ENCODE measurements at places on chromosomes 6 and 20.

- no peak for DNase-seq
Measured at GRCh38 chr20:59835448-59836395, 97.7 kb downstream of the SYCP2 start.

GRCh38 chr6:131282365-131282764 is 147.1 kb downstream of the AKAP7 start:
- DNase-seq, result no peak

DNA sequence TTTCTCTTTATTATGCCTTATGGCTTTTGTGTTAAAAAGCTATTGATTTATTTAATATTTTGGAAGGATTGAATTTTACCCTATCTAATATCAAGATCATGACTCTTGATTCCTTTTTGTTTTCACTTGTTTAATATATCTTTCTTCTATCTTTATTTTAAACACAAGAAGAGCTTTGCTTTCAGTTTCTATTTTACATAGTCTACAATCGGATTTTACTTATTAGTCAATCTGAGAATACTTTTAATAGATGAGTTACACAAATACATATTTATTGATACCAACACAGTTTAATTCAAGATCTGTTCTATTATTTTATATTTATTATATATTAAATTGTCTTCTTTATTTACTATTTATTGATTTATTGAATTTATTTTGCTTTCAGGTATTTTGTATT is 218.8 kb downstream of the ESR1 start:
- DNase-seq, result no peak

DNA sequence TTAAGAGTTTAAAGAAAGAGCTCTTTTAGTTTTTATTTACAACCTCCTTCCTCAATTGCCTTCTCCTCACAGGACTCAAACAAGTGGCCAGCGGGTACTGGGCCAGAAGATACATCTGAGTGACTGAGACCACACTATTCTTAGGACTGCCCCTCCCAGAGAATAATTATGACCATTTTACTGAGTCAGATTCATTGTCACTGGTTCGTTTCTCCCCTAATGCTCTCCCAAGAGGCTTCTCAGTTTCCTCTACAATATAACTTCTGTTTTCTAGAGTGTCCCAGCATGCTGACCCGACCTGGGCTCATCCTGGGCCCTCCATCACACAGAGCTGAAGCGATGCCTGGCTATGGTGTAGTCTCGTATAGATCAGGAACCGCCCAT is 279.9 kb downstream of the CD83 start:
- DNase-seq, result no peak

DNA sequence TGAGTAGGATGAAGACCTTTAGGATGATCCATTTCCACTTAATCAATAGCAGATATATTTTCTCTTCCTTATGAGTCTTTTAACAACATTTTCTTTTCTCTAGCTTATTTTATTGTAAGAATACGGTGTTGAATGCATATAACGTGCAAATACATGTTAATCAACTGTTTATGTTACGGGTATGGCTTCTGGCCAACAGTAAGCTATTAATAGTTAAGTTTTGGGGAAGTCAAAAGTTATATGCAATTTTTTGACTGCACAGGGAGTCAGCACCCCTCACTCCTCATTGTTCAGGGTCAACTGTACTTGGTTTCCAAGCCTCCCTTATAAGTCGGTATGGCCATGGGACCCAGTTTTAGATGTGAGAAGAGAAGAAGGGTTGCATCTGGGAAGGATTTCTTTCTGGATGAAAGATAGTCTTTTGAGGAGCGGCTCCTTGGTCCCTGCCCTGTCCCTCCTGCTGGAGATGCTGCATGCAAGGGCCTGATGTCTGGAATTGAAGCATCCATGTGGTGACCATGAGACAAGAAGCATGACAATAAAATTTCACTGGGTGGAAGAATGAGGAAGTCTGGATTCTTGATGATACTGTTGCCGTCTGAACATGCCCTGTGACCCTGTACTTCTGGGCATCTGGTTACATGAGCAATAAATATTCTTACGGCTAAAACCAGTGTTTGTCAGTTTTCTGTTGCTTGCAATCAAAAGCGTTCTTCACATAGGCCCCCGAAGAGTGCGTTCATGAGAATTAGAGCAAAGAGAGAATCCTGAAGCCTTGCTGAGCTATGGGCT is 194.7 kb upstream of the PMEPA1 start:
- DNase-seq, result no peak

GRCh38 chr20:37669062-37669772 is 24.6 kb upstream of the CTNNBL1 start:
- DNase-seq, result peak; percentile 8

DNA sequence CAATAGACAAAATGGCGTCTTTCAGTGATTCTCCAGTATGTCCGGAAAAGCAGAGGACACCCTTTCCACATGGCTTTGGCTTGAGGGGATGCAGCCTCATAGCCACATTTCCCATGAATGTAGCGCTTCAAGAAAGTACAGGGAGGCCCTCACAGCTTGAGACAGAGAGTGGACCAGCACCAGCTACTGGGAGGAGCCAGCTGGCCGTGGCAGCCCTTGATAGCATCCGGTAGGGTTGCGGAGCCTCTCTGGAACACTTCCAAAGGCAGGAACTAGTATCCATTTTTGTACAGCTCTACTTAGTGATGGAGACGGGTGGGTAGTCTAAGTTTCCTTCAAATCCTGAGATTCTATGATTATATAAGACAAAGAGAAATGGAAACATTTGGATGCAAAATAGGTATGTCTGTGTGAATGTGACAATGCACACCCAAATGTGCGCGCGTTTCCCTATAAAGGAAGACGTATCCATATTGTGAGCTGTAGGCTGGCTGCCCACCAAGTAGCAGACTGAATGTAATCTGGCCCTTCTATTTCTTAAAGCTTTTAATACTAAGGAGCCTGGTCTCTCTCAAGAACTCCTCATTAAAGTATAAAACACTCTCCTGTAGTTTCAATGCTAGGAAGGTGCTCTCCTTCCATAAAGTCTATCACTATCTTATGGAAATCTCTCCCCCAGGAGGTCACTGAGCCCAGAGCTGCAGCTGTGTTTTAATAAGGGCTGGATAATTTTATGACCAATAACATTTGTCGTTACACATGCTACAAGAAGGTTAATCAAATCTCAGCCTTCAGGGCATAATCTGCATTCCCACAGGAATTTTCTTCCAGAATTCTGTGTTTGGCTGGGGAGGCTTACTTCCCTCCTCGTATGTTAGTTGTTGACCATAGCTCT is 74.0 kb downstream of the SOBP start:
- DNase-seq, result no peak

DNA sequence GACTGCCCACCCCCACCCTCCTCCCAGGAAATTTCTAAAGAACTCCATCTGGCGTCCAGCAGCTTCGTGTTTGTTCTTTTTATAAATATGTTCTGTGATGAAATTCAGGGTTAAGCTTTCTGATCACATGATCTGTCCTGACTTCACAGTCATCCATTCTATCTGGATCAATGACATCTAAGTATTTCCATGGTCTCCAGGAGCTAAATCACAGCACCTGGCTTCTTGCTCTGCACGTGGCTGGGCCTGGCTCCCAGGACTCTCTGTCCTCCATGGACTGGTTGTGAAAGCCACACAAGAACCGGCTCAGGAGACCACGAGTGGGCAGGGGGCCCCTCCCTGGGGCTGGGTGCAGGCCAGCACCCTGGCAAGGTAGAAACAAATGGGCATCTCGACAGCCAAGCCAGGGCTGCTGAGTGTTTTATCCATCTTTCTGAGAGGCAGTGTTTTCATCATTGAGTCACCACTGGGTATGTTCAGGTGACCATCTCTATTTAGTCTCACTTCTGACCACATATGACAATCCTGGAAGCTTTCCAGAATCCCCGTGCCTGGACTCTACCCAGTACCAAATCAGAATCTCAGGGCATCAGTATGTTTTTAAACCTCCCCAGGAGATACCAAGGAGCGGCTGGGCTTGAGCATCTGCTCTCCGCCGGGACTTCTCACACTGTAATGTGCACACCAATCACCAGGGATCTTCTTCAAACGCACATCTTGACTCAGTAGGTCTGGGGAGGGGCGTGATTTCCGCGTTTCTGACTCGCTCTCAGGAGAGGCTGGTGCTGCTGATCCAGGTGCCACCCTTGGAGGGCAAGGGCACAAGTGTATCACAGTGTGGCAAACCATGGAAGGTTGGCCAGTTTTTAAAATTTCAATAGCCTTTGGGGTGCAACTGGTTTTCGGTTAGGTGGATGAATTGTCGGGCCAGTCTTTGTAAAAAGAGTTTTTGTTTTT is 31.6 kb upstream of the PXDC1 start:
- peak; percentile 44 for DNase-seq

- DNase-seq, result no peak
Measured at GRCh38 chr20:46673394-46674252, 15.6 kb downstream of the TP53RK start.

DNA sequence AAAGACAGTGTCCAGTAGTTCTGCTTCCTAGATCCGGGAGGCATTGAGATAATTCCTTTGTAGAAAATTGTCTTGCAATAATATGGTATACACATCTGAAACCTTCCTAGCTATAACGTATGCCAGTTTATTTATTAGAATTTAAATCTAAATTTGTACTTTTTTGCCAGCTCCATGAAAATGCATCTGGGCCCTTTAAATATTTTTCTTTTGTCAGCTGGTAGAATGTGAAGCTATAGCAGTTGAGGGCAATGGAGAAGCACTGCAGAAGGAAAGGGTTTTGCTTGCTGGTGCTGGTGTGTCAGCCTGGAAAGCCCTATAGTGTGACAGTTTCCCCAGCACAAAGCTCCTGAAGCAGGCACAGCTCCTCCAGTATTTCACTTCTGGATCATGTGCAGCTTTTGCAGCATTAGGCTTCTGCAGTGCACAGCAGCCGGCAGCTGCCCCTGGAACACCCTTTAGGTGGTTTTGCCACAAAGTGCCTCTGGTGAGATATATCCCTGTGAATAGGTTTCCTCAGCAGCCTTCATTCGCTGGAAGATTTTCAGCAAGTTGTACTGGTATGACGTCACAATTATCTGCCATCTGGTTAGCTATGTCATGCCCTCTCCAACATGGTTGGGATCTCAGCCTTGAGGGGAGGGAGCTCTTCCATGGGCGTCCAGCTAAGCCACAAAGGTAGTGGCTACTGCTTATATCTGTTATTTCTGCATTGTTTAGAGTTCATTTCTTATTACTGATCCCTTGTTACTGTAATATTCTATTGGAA is 40.0 kb upstream of the L3MBTL3 start:
- no peak for DNase-seq

DNA sequence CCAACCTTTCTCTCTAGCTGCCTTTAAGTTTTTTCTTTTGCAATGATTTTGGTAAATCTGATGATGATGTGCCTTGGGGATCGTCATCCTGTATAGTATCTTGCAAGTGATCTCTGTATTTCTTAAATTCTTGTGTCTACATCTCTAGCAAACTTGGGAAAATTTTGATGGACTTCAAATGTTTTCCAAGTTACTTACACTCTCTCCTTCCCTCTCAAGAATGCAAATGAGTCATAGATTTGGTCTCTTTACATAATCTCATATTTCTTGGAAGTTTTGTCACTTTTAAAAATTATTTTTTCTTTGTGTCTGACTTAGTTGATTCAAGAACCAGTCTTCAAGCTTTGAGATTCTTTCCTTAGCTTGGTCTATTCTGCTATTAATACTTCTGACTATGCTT is 176.4 kb downstream of the TBC1D32 start:
- DNase-seq, result no peak

DNA sequence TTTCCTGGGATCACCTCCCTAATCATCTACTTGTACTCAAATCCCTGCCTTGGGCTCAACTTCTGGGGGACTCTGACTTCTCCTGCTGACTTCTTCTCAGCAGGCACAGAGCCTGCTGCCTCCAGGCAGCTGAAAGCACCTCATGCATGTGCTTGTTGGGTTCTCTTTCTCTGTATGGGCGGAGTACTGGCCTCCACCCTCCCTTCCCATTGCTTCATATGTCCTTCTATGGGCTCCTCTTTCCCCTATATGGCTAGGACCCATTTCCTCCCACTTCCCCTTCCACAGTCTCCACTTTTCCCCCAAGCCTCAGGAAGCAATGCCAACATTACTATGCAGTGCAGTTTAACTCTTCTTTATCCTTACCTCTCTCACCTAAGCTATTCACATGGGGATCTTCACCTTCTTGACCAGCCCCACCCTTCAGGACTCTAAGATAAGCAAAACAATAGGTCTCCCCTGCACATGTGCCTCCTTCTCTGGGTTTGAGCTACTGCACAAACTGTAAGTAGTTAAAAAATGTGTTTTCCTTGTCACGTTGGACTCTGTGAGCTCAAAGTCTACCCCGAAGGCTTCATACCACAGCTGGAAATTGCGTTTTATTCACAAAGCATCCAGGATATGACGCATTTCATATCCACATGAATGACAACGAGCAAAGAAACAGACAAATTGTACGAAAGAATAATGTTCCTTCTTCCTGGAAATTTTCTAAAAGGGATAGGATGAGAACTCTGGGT is 93.7 kb downstream of the CDS2 start:
- DNase-seq, result no peak

- DNase-seq, result no peak
Measured at GRCh38 chr6:48626421-48626820, 515.4 kb upstream of the PTCHD4 start.

DNA sequence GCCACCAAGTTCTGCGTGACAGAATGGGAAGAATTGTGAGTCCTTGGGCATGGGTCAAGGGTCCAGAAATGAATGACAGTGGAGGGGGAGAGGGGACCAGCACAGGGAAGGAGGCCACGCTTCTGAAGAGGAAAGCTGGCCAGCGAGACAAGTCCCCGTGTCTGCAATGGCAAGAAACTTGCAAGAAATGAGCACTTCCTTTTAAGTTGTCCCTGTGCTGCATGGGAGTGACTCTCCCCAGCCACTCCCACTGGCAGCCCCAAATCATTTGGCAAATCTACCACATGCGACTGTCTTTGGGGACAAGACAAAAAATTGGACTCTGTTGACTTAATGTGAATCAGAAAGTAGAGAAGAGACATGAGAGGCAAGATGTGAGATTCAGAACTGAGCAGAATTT is 242.2 kb upstream of the RREB1 start:
- no peak for DNase-seq

DNA sequence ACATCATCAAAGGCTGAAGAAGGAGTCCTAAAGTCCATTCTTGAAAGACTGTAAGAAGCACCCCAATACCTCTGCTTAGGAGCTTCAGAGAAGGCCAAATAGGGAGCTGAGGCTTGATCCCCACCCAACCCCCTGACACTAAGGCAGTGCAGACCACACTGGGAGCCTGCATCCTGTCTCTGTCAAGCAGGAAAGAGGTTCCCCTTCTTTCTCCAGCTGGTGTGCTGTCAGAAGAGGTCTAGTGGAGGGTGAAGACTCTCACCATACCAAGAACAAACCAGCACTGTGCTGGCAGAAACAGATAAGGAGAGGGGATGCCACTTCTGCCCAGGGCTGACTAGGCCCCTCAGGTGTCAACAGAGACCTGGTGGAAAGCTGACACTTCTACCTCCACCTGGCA is 19.9 kb downstream of the GZF1 start:
- DNase-seq, result no peak

DNA sequence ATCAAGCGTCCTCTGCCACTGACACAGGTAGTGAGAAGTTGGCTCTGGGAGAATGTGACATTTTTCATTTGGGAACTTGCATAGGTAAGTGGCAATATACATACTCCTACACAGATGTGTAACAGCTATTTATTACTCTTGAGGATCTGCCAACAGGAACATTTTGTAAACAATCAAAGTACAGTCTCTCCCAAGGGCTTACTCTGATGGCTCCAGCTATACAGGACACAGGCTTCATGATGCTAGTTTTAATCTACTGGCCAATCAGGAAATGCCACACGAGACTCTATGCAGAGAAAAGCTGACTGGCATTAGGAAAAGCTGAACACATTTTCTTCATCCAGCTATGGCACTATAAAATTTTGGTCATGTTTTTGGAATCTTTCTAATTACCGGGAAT is 57.8 kb downstream of the POPDC3 start:
- DNase-seq, result peak; percentile 6

GRCh38 chr6:169722362-169723199 is 1.7 kb downstream of the PHF10 start:
- DNase-seq, result peak; percentile 73
